ENCODE measurements at places on chromosomes 7 and 10.

GRCh38 chr10:12973149-12973718 lies 28.3 kb downstream of the CCDC3 start:
- no peak for DNase-seq

GRCh38 chr7:73970801-73971229 lies 57.2 kb upstream of the ELN start:
- DNase-seq, result no peak

GRCh38 chr10:1630304-1630703 lies 107.0 kb downstream of the ADARB2 start:
- no peak for DNase-seq

DNA sequence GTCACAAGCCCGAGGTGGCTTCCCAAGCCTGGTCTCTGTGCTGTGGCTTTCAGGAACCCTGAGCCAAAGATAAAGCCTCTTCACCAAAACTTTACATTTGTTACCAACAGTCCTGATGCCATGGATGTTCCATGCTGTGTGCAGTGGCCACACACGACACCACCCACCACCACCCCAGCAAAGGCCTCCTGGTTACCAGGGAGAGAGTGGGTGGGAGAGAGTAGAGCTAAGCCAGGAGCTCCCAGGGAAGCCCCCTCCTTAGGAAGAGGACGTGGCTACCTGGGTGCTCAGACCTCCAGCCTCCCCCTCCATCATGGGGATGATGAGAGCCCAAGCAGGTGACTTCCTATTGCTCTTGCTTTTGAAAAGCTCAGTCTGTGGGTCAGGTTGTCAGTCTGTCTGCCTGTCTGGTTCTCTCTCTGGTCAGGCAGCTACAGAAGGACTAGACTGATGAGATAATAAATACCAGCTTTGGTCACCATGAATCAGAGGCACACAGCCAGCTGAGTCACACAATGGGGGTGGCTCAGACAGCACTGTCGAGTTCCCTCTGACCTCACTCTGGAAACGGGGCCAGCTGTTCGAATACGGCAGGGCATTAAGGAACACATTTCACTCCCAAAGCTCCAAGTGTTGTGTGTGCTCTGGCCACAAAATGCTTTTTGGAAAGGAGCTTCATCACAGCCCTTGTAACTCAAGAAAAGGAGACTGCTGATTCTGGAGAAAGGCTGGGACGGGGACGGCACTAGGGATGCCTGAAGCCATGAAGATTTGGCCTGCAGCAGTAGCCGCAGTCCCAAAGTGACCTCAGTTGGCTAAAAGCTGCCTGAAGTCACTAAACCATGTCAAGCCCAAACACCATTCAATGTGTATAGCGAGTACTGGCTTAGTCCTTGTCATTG lies 166.0 kb downstream of the FANK1 start:
- DNase-seq, result no peak

- peak; percentile 9 for DNase-seq
These were observed 578 bp downstream of the CACUL1 start for GRCh38 chr10:118754229-118754555.

DNA sequence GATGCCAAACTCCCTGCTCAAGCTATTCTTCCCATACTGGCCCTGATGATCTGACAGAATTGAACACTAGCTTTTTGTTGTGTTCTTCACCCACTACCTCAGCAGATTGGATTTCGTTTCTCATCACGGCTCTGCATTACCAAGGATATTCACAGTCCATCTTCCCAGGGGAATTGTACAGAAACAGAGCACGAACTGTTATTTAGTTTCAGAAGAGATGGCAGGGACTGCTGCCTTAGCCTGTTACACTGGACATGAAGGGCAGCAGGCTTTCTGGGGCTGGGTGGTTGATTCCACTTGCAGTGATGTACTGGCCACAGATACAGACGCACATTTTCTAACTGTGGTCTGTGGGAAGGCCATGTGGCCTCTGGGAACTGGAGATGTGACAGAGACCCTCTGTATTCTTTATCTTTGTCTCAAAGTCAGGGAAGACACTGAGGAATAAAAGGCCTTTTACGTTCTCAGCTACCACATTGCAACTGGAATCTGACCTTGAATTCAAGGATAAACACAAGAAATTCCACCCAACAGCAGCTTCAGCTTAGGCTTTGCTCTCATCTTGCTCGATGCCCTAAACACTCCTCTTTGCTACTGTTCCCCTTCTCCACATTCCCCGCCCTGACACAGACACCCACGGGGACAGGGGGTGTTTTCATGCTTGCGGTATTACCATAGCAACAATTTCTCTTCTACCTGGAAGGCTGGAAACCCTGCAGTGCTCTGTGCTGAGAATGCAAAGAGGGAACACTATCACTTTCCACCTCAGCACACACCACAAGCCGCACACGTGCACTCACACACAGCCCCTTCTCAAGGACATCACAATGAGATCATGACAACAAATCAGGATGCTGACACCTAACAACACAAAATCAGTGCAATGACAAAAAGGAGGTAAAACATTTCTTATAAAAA lies 81.7 kb downstream of the RNF216 start:
- DNase-seq, result peak; percentile 47

GRCh38 chr7:96332325-96332724 lies 10.4 kb upstream of the SLC25A13 start:
- DNase-seq, result no peak

- DNase-seq, result no peak
These were observed 13.7 kb downstream of the SRGN start for GRCh38 chr10:69101451-69102095.

- no peak for DNase-seq
These were observed 90.7 kb downstream of the SRPK2 start for GRCh38 chr7:105297985-105298384.

- no peak for DNase-seq
These were observed 185.1 kb upstream of the KLF6 start for GRCh38 chr10:3969876-3970666.

Data from activated gamma-delta T cell treated with anti-CD3 and anti-CD28 coated beads, Interleukin-2, amount 50 U/mL, for 16 hours (primary cell).